ENCODE measurements at places on chromosomes 12 and 14.
A peak's percentile ranks its signal among the peaks of the same experiment; 100 is the strongest.

GRCh38 chr12:45712319-45712718, 17.2 kb upstream of the ARID2 start:
- DNase-seq, result no peak

- peak; percentile 72 for DNase-seq
Observed at GRCh38 chr14:65226824-65227604, 124.7 kb upstream of the MAX start.

GRCh38 chr12:24153079-24153478, 203.6 kb upstream of the SOX5 start:
- no peak for DNase-seq

GRCh38 chr14:78448164-78449094, 278.3 kb downstream of the NRXN3 start:
- DNase-seq, result peak; percentile 32

DNA sequence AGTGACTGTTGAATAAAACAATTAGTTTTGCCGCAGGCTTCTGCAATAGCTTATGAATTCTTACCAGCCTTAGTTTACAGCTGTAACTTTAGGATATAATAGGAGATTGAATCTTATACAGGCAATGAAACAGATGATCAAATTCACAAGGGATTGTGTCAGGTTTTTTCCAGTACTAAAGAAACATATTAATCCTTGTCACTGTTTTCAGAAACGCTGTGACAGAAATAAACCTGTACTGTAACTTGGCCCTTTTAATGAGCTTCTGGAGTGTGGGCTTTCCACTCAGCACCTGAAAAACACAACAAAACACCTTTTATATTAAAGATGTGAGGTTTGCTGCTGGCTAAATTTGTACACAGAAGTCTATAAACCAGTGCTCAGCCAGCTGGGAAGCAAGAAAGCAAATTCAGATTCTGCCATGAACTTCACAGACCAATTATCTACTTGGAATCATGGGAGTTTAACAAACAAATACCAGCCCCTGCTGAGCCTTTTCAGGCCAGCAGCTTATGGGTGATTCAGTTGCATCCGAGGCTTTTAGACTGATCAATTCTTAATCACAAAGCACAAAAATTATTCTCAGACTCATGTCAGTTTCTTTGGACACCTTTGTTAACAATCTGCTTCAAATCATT, 109.5 kb downstream of the FOXG1 start:
- DNase-seq, result no peak
